Eye (tissue), 1 donor: ENCODE measurements at places on chromosomes 5 and 9.

GRCh38 chr5:88419931-88420330 lies 151.3 kb upstream of the TMEM161B start:
- DNase-seq = no peak

DNA sequence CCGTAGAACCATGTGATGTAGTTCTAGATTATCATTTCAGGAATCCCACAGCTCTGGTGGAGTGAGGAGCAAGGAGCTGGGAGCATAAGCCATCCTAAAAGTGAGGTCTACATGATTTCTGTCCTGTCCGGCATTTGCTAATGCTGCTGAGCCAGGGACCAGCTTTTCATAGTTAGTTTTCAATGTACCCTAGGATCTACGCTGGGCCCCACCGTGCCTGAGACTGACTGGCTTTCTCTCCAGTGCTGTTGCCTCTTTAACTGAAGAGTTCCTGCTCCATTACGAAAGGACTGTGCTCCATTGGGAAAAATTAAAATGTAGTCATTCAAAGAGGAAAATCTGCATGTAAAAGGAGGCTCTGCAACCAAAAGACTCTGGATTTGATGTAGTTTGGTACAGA lies 634.8 kb downstream of the DMRTA1 start:
- DNase-seq = no peak

- DNase-seq = no peak
Observed at GRCh38 chr9:124124729-124125650, 113.4 kb downstream of the LHX2 start.

GRCh38 chr5:9099689-9100088 lies 446.2 kb downstream of the SEMA5A start:
- DNase-seq = no peak

GRCh38 chr5:68898951-68899471 lies 194.8 kb upstream of the SLC30A5 start:
- DNase-seq = no peak

GRCh38 chr5:149727336-149728035 lies 2.6 kb upstream of the PPARGC1B start:
- DNase-seq = no peak

- no peak for DNase-seq
Observed at GRCh38 chr5:172531704-172532026, 77.3 kb upstream of the SH3PXD2B start.
